ENCODE measurements at places on chromosomes 12 and 14. TPM values are rescaled to one million over a fixed set of nuclear protein-coding genes. Genes with fewer than 3 reads are reported as not detected.

Gene MUCL1
- total RNA-seq = not detected

- DNase-seq = no peak
These were observed 91.8 kb downstream of the PLXNC1 start for GRCh38 chr12:94240171-94240570.

Gene FLRT2
- 4.5 TPM for total RNA-seq

Gene DIO2
- 0.05 TPM for total RNA-seq

Gene APOLD1
- total RNA-seq = 4.1 TPM

- DNase-seq = no peak
These were observed 88.3 kb downstream of the STON2 start for GRCh38 chr14:81311778-81312177.

Data from Panc1 (cell line).